CD4-positive, alpha-beta T cell treated with Interleukin-15 for 4 hours (primary cell): ENCODE measurements at places on chromosomes 3 and 15.

DNA sequence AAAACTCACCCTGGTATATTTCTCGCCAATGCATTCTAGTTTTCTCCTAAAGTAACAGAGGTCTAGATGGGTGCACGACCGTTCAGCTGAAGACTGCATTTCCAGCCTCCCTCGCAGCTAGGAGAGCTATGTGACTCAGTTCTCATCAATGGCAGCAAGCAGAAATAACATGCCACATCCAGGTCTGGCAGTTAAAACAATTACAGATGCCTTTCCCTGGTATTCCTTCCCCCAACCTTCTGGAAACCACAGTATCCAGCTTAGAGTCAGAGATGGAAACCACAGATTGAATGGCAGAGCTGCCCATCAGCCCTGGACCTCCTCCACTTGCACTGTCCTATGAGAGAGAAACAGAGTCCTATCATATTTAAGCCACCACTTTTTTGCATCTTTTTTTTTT is 4.8 kb downstream of the HAPLN3 start:
- no peak for DNase-seq

GRCh38 chr3:125141596-125142419 is 70.7 kb downstream of the SLC12A8 start:
- peak; percentile 69 for DNase-seq

DNA sequence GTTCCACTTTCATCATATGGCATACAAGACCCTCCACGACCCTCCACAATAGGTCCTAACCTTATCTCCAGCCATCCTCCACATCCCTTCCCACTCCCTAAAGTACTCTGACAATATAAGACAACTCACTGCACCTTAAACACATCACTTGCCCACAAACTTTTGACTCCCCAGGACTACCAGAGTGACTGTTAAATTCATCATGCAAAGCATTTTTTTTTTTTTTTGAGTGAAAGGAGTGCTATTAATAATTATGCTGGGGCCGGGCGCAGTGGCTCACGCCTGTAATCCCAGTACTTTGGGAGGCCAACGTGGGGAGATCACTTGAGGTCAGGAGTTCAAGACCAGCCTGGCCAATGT is 55.8 kb downstream of the OSBPL10 start:
- DNase-seq, result no peak

GRCh38 chr3:14231998-14232501 is 53.4 kb downstream of the LSM3 start:
- no peak for DNase-seq

- no peak for DNase-seq
Observed at GRCh38 chr15:60569596-60569995, 90.7 kb upstream of the ICE2 start.

- no peak for DNase-seq
Observed at GRCh38 chr15:89743594-89743993, 7.5 kb downstream of the MESP1 start.
